ENCODE measurements at places on chromosomes 5 and 9. TPM values are rescaled to one million over a fixed set of nuclear protein-coding genes. Genes with fewer than 3 reads are reported as not detected.

Gene AK1
- total RNA-seq, result 15.2 TPM

Gene GKAP1
- total RNA-seq, result 1.1 TPM

Gene OR1Q1
- total RNA-seq, result not detected

Gene APBA1
- 9.2 TPM for total RNA-seq

Gene MEF2C
- 10.9 TPM for total RNA-seq

Gene ARL14EPL
- 0.89 TPM for total RNA-seq

Gene PCDHB11
- total RNA-seq, result under 0.01 TPM

Gene UBTD2
- total RNA-seq, result 21.7 TPM

Gene ANKDD1B
- total RNA-seq, result 0.62 TPM

Gene TLX3
- total RNA-seq, result not detected

Gene LRRC19
- total RNA-seq, result not detected

Gene LCP2
- total RNA-seq, result 0.25 TPM

Gene TICAM2
- total RNA-seq, result 7.6 TPM

Gene PRR16
- 5.9 TPM for total RNA-seq

Gene SOHLH1
- total RNA-seq, result not detected

Gene DCTN4
- 53.5 TPM for total RNA-seq

Gene PKD2L2
- not detected for total RNA-seq

Gene PCBD2
- 2.9 TPM for total RNA-seq

Gene KIF3A
- 14.9 TPM for total RNA-seq

Gene LIFR
- total RNA-seq, result 13.6 TPM

Gene SH3RF2
- 1.2 TPM for total RNA-seq

Gene PLAC8L1
- total RNA-seq, result not detected

Gene SLC1A1
- 15.7 TPM for total RNA-seq

Gene EQTN
- total RNA-seq, result not detected

Gene CDX1
- total RNA-seq, result 0.12 TPM

Gene CCDC152
- total RNA-seq, result 1.2 TPM

Gene MSX2
- total RNA-seq, result 0.66 TPM

Gene PCDHGA3
- total RNA-seq, result 0.22 TPM

Gene ZNF454
- total RNA-seq, result 1.7 TPM

Gene MAMDC2
- total RNA-seq, result 2.4 TPM

Gene ANKRD31
- total RNA-seq, result 0.11 TPM

Gene CCDC69
- 2.0 TPM for total RNA-seq

Gene RBM22
- 24.9 TPM for total RNA-seq

Gene TAF11L10
- not detected for total RNA-seq

Gene MPDZ
- total RNA-seq, result 50.7 TPM

Gene PCDHB5
- 0.50 TPM for total RNA-seq

Gene ZNF883
- total RNA-seq, result 2.2 TPM

Gene THOC3
- 42.0 TPM for total RNA-seq

Gene TIMD4
- not detected for total RNA-seq

Gene PANK3
- 54.6 TPM for total RNA-seq

Gene NR5A1
- not detected for total RNA-seq

Gene LMAN2
- 332 TPM for total RNA-seq

Gene GBGT1
- total RNA-seq, result 3.2 TPM

Gene GFI1B
- total RNA-seq, result not detected

Gene PCDHA9
- 0.11 TPM for total RNA-seq

Gene NINJ1
- total RNA-seq, result 35.1 TPM

Gene PCDHB9
- under 0.01 TPM for total RNA-seq

Gene MYORG
- 1.2 TPM for total RNA-seq

Gene OSMR
- 59.1 TPM for total RNA-seq
